ENCODE measurements at places on chromosomes 3 and 15.

- DNase-seq: no peak
Observed at GRCh38 chr15:101114166-101114565, 137.7 kb downstream of the CHSY1 start.

DNA sequence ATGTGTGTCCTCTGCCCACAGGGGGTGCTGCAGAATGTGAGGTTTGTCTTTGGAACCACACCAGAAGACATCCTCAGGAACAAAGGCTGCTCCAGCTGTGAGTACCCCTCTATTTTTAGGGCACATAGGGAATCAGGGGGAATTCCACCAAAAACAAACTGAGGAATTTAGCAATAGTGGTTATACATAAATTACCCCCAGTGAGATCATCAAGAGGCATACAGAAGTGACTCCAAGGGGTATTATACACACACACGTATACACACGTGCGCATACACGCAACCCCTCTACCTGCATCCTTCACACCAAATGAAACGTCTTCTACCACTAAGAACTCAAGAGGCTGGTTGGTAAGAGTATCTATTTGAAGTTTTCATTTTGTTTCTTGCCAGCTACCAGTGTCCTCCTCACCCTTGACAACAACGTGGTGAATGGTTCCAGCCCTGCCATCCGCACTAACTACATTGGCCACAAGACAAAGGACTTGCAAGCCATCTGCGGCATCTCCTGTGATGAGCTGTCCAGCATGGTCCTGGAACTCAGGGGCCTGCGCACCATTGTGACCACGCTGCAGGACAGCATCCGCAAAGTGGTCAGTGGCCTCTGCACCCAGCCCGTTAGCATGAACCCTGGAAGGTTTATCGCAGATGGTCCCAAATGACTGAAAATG, 2.9 kb downstream of the THBS1 start:
- no peak for DNase-seq

- DNase-seq: no peak
Observed at GRCh38 chr3:159169828-159170227, 368.0 kb downstream of the MFSD1 start.

GRCh38 chr3:182651461-182651860, 141.8 kb upstream of the ATP11B start:
- no peak for DNase-seq

DNA sequence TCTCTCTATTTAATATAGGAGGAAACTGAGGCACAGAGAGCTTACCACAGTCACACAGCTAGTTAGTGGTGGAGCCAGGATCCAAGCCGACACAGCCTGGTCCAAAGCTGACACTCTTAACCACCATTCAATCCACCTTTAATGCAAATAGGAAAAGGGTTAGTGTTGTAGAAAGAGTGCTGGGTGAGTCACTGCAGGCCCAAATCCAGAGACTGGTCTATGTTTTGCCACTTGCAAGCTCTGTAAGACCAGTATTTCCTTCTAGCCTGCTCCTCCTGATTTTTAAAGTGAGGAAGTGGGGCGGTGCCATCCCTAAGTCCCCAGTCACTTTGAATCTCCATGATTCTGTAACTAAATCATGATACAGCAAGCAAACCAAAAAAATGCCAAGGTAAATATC, 111.0 kb downstream of the MECOM start:
- DNase-seq: no peak

GRCh38 chr3:156892701-156893100, 66.5 kb downstream of the LEKR1 start:
- no peak for DNase-seq

DNA sequence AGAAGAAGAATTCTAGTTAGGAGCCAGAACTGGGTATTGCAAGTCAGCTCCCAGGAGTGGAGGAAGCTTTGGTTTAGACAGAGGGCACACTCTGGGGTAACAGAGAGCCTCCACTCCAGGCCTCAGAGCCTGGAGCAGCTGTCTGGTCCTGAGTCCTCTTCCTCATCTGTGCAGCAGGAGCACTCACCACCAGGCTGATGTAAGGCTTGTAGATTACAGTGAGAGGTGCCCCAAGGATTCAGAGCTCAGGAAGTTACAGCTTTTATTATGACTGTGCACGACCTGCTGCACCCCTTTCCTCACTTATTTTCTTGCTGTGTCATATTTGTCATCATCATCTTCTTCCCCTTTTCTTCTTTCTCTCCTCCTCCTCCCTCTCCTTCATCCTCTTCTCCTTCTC, 210.4 kb downstream of the ATP10A start:
- no peak for DNase-seq

GRCh38 chr3:39434574-39434973, 28.1 kb downstream of the RPSA start:
- DNase-seq: no peak

- no peak for DNase-seq
Observed at GRCh38 chr3:106589311-106589942, 720.6 kb upstream of the CBLB start.

DNA sequence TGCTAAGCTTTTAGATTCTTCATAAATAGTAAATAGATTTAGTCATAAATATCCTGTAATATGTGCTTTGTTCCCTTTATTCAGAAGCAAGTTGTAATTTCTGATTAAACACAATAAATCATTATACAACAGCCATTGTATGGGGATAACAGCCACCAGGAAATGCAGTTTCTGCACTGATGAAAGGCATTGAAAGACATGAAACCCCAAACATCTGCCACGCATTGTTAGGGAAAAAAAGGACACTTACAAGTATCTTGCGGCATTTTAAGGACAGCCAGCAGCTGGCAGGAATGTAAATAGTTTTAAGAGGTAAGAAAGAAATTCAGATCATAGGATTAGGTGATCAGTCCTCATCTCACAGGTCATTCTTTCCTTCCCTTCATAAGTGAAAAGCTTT, 801.1 kb upstream of the LMCD1 start:
- DNase-seq: no peak

GRCh38 chr15:55696221-55696620, 46.7 kb downstream of the PRTG start:
- no peak for DNase-seq

DNA sequence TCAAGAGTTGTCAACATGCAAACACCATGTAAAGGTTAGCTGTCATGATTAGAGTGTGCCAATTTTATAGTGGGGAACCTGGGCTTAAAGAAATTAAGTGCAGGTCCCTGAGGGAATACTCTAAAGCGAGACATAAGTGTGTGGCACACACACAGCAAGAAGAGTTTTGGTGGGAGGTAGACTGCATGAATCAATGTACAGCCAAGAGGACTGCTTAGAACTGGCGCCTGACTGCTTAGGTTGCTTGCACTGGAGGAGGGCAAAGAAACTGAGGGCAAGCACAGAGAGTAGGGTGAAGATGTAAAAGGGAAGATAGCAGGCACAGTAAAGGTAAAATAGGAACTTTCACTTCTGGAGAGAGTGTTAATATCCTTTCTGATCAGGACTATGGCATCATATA, 184.9 kb downstream of the SOX2 start:
- DNase-seq: no peak

- DNase-seq: no peak
Observed at GRCh38 chr15:58283302-58283701, 145.1 kb downstream of the AQP9 start.

DNA sequence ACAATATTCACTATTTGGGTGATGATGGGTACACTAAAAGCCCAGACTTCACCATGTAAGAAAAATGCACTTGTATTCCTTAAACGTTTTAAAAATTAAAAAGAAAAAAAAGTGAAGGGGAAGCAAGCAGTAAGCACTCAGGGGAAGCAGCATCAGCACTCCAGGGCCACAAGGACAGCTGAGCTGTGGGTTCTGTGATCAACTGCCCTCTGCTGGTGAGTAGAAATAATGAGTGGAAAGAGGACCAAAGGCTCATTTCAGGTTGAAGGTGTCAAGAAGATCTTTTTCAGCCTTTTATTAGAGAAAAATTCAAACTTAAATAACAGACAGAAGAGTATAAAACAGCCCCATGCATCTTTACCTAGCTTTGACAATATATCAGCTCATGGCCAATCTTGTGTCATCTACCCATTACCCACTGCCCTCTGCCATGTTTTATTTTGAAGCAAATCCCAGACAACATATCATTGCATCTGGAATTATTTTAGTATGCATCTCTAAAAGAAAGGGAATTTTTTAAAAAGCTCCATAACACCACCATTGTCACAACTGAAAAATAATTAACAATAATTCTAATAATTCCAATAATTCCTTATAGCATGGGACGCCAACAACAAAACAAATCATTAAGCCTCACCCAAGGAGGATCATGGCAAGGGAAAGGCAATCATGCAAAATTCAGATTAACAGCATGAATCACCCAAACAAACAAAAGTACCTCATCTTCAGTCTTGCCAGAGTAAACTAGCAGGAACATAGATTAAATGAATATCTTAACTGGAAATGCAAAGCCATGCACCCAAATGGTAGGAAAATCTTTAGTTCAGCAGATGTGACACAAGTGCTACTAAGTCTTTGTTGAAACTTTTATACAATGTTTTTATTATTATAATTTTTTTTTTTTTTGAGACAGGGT, 42.5 kb downstream of the TAMM41 start:
- DNase-seq: peak; percentile 21

DNA sequence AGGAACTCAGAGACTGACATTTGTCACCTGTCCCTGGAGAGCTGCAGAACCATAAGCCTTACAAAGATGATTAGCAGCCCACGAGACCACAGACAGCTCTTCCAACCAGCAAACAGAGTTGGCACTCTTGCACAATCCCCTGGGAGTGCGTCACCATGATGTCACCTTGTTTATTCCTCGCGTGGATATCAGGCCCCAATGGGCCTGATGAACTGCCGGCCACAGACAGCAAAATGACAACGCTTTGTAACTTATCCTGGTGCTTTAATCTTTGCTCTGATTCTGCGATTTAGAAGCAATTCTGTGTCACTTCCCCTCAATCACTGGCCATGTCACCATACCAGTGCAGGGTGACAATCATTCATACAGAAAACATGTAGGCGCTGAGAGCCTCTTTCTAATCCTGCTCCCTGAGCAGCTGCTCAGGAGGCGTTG, 89.2 kb downstream of the TAMM41 start:
- no peak for DNase-seq

- no peak for DNase-seq
Observed at GRCh38 chr15:57735431-57735830, 28.9 kb downstream of the POLR2M start.

GRCh38 chr3:166367947-166368533, 530.8 kb upstream of the BCHE start:
- no peak for DNase-seq

DNA sequence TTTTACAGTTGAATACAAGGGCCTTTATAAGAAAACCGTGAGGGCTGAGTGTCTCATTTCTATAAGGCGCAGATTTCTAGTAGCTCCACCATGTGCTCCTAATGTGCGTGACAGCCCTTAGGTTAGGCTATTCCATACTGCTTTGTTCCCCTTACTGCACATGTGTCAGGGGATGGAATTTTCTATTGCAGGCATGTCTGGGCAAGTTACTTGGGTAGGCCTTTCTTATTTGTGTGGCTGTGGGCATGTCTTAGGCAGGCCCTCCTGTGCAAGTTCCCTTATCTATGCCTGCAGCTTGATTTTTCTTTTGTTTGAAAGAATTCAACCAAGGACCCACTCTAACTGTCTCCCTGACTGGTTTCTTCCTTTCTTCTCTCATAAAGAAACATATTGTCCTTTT, 434.2 kb upstream of the CNTN3 start:
- DNase-seq: no peak

- no peak for DNase-seq
Observed at GRCh38 chr3:158573714-158574113, 2.7 kb downstream of the MLF1 start.

DNA sequence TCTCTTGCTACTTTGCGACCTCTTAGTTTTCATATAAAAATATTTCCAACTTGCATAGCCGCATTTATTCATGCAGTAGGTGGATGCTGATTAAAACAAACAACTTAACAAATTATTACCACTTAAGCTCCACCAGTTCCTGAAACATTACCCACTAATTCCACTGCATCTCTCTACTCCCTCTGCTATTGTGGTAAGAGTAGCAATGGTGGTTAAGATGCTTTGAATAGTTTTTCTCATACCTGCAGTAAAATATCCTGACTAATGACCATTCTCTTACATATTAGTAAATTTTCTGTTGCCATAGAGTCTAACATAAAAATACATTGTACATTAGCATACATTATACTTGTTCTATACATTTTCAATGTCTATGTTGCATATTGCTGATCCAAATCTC, 397.6 kb upstream of the PLSCR5 start:
- no peak for DNase-seq

DNA sequence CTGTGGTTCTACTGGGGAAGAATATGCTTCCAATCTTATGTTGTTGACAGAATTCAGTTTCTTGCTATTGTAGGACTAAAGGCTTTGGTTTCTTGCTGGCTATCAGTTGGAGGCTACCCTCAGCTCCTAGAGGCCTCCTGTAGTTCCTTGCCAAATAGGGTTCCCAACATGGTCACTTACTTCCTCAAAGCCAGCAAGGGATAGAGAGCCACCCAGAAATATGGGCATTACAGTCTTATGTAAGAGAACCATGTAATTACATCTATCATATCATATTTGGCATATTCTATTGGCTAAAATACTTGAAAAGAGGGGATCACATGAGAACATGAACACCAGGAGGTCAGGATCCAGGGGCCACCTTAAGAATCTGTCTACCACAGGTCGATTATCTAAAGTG, 6.2 kb upstream of the COX17 start:
- no peak for DNase-seq

- DNase-seq: no peak
Observed at GRCh38 chr15:60616147-60616546, 137.2 kb upstream of the ICE2 start.

- no peak for DNase-seq
Observed at GRCh38 chr3:194254040-194254439, 97.1 kb downstream of the CPN2 start.

DNA sequence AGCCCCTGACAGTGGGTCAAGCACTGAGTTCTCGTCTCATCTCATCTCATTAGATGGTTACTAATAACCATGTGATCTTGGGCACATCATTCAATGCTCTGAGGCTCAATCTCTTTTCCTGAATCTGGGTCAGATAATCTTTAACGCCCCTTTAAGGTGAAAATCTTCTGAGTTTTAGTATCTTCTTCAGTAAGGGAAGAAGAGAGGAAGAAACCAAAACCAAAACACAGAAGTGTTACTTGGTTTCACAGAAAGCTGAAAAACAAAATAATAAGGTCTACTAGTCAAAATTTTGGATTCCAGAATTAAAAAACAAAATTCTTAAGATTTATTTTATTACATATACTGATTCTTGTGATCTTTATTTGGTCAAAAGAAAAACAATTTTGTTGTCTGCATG, 78.2 kb downstream of the CLASP2 start:
- no peak for DNase-seq

GRCh38 chr3:152828075-152828840, 6.7 kb upstream of the P2RY1 start:
- no peak for DNase-seq

DNA sequence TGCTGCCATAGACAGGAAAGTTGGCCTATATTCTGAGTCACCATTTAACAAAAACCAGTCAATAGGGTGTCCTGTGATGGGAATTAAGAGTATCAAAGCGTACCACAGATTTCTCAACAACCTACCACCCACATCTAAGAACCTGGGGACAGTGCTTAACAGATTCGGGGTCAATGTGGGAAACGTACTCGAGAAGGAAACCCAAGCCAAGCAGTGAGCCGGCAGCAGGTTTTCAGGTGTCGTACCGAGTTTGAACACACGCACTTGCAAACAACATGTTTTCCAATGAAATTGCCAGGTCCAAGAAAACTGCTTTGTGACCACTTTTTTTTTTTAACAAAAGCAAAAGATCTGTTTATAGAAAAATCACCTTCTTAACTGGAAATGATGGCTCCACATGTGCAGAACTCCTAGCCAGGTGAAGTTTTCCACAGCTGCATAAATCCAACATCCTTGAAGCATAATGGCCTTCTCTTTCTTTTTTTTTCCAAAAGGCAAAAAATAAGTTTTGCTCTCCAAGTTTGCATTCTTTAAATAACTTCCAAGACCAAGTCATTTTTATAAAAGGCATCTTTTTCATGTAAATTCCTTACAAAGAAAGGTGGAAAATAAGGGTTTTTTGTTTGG, 45.7 kb downstream of the ADAMTS17 start:
- no peak for DNase-seq

Measured in activated T-cell treated with anti-CD3 and anti-CD28 coated beads, Interleukin-2, amount 50 U/mL, for 1 hour (primary cell).